ENCODE measurements at places on chromosomes 6 and 20.

DNA sequence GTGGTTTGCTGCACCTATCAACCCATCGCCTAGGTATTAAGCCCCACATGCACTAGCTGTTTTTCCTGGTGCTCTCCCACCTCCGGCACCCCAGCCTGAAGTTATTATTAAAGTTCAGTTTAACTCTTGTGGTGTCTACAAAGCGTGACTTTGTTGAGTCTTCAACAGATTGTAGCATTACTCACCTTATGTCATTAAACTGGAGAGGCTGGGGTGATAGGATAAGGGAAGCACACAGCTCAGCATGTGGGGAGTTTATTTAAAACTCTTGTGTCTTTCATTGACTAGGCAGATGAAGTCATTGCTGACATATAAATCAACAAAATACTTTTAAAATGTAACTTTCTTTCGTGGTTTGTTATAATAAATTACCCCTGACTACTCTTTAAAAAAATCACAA, 84.7 kb upstream of the GCM1 start:
- H3K27ac ChIP-seq, result peak overlapping the region; percentile 97
- no peak overlapping the region for H3K4me3 ChIP-seq
- peaks cover 80% of the 10 kb centered on the region for H3K4me1 ChIP-seq
- no peak for DNase-seq

- DNase-seq, result no peak
- no peak overlapping the region for H3K4me3 ChIP-seq
- H3K27ac ChIP-seq, result no peak overlapping the region
- H3K4me1 ChIP-seq, result no peaks in the 10 kb centered on the region
- peaks cover 19% of the 10 kb centered on the region for H3K27me3 ChIP-seq
Measured at GRCh38 chr20:4299773-4300172, 284.4 kb upstream of the RNF24 start.

- no peak overlapping the region for H3K4me3 ChIP-seq
- no peaks in the 10 kb centered on the region for H3K36me3 ChIP-seq
- H3K27me3 ChIP-seq, result peaks cover 2% of the 10 kb centered on the region
- no peaks in the 10 kb centered on the region for H3K4me1 ChIP-seq
Measured at GRCh38 chr6:134310817-134311216, 7.1 kb downstream of the SGK1 start.

DNA sequence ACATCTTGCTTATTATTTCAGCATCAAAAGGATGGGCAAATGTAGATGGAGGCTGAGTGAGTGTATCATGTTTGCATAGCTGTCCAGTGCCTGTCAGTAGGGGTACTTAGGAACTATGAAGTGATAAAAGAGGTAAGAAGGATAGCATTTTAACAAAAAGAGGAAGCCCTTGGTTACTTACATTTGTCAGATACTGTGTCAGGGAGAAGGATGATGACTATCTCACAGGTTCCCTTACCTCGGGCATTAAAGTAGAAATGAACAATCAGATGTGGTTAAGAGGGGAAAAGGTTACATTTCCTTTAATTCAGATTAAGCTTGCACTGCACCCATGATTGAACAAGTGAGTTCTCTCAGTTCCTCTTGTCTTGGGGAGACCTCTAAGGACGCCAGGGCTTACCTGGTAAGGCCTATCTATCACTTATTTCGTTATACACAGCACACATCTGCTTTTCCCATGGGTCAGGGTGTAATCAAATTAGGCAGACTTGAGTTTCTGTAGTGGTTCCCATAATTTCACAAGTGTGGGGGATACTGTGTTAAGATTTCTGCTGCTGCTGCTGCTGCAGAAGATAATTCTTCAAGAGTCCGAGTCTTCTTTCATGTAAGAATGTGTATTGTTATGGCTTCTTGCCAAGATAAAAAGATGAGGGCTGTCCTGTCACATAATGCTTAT, 4.5 kb downstream of the FOXO3 start:
- H3K4me3 ChIP-seq, result peak overlapping the region; percentile 70
- H3K4me1 ChIP-seq, result peaks cover 65% of the 10 kb centered on the region
- peaks cover 17% of the 10 kb centered on the region for H3K36me3 ChIP-seq
- DNase-seq, result no peak

- no peak overlapping the region for H3K27ac ChIP-seq
- no peaks in the 10 kb centered on the region for H3K27me3 ChIP-seq
- no peaks in the 10 kb centered on the region for H3K4me1 ChIP-seq
- no peak overlapping the region for H3K4me3 ChIP-seq
- no peaks in the 10 kb centered on the region for H3K36me3 ChIP-seq
- DNase-seq, result no peak
Measured at GRCh38 chr20:32980131-32980941, 23.9 kb downstream of the SUN5 start.

- no peak overlapping the region for H3K27ac ChIP-seq
- peaks cover 6% of the 10 kb centered on the region for H3K27me3 ChIP-seq
- no peak overlapping the region for H3K4me3 ChIP-seq
- DNase-seq, result no peak
- no peaks in the 10 kb centered on the region for H3K36me3 ChIP-seq
Measured at GRCh38 chr6:44480097-44480541, 92.6 kb downstream of the CDC5L start.

Data from activated B cell treated with CpG ODN at 0.5 μM for 24 hours (primary cell).